Nephron progenitor cell (in vitro differentiated cells): ENCODE measurements at places on chromosomes 13 and 19.
A peak's percentile ranks its signal among the peaks of the same experiment; 100 is the strongest.

DNA sequence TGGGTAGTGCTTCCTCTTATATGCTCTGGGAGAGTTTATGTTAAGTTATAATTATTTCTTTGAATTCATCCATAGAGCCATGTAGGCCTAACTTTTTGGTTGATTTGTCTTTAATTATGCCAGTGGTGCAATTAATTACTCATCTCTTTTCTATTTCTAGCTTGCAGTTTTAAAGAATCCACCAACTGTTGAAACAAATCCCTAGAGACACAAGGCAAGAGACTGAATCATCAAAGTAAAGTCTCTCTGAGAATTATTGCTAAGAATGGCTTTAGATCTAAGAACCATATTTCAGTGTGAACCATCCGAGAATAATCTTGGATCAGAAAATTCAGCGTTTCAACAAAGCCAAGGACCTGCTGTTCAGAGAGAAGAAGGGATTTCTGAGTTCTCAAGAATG is 5.9 kb upstream of the ZNF551 start:
- no peak for DNase-seq

DNA sequence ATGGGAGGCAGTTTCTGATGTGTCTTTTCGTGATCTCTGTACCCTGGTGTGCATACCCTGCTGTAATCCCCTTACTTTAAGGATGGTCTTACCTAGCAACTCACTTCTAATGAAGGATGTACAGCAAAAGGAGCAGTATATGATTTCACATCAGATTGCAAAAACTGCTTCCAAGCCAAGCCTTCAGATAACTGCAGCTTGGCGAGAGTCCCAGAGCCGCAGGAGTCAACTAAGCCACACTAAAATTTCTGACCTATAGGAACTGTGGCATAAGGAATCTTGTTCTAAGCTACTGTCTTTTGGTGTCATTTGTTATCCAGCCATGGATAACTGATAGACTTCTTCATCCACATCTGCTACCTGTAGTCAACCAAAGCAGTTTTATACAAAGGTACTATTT is 496.7 kb downstream of the GPC6 start:
- no peak for DNase-seq

DNA sequence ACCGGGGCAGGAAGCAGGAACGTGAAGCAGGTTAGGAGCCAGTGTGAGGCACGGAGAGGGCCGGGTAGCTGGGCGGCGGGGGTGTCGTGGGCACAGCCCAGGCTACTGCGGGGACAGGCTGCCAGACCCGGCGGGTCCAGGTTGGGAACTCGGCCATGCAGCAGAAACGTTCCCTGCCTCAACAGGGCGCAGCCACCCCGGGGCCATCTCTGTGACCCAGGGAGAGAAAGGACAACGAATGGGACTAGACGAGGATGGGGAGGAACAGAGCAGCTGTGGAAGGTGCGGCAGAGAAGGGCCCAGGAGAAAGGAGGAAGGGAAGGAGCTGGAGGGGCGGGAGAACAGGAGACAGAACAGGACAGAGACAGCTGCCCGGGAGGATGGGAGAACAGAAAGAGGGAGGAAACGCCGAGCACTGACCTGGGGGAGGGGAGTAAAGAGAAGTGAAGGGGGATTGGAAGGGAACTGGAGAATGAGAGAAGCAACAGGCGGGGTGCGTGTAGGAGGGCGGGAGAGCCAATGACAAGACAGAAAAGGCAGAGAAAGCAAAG is 12.9 kb upstream of the GARIN5A start:
- no peak for DNase-seq

DNA sequence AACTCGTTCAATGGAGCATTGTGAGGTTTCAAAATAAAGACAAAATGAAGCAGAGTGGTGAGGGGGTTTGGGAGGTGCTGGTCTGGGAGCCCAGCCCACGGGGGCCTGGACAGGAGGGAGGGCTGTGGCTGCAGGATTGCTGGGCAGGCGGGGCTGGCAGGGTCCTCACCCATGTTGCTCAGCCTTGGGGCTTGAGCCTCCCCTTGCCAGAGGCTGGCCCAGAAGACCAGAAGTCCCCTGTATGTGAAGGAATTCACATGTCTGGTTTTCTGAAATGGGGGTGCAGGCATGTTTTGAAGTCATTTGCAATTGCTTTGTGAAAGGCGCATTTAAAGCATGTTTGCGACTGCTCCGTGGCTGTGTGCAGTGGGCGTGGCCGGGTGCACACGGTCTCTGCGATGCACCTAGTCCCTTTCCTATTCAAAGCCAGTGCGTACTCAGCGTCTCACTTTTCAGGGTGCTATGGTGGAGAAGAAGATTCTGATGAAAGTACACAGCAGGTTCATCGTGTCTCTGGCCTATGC is 2.3 kb downstream of the GRK1 start:
- DNase-seq, result no peak

DNA sequence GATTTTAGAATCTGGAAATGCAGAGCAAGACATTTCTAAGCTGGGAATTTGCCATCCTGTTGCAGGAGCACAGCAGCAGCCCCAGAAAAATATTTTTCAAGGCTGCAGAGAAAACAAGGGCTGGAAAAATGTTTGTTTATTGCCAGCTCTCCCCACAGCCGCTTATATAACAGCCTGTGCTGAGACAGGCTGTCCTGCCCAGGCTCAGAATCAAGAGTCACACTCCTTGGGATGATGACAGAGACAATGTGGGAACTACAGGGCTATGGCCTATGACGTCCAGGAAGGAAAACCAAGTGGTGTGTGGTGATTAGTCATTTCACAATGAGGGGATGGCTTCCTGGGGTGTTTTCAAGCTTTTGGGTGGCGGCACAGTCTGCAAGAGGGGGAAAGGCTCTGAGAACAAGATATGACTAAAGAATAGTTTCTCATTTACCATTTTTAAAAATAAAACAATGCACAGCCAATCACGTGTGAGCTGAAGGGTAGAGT is 136.3 kb upstream of the SERP2 start:
- no peak for DNase-seq

DNA sequence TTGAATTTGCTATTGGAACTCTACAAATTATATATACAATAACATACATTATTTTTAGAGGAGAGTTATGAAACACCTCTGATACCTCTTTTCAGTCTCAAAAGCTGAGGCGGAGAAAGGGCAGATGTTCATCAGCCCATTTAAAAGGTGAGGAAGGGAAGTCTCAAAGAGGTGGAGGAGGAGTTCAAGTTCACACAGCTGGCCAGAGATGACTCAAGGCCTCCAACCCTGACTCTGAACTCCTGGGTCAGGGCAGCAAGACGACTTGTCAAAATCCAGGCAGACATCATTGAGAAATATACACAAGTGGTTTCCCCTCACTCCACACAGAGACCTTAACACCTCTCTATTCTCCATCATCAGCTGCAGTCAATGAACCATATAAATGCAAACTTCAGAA is 2.1 kb downstream of the SIAH3 start:
- DNase-seq, result no peak

GRCh38 chr19:7547159-7547558 is 11.6 kb downstream of the PNPLA6 start:
- no peak for DNase-seq

GRCh38 chr13:19685034-19685433 is 51.6 kb downstream of the MPHOSPH8 start:
- DNase-seq, result no peak

GRCh38 chr13:51781246-51782022 is 22.5 kb downstream of the DHRS12 start:
- no peak for DNase-seq

DNA sequence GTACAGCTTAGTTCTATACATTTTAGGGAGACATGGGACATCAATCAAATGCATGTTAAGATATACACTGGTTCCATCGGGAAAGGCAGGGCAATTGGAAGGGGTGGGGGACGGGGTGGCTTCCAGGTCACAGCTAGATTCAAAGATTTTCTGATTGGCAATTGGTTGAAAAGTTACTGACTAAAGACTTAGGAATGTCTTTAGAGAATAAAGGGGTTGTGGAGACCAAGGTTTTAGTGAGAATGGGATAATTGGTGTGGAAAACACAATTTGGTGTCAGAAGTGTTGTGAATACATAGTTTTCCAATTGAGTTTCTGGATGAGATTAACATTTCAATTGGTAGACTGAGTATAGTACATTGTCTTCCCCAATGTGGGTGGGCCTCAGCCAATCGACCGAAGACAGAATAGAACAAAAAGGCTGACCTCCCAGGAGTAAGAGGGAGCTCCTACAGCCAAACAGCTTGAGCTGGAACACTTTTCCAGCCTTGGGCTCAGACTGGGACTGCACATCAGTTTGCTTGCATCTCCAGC is 988 bp upstream of the CCDC169 start:
- no peak for DNase-seq

DNA sequence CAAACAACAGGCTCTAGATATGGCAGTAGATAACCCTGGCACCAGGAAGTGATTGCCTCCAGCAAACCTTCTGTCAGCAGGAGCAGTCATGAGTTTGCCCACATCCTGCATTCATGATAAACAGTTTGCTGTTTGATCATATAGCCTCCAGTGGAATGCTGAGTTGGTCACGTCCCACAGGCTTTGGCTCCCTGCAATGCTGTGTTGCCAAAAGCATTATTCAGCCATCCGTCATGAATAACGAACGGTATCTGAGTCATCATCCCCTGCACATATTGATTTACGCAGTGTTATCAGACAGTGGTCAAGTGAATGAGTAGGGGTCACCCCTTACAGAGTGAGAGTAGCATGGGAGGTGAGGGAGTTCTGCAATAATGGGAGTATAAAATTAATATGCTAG is 21.9 kb upstream of the ZNF432 start:
- DNase-seq, result no peak

- DNase-seq, result no peak
Measured at GRCh38 chr13:47826471-47826870, 174.6 kb downstream of the SUCLA2 start.

DNA sequence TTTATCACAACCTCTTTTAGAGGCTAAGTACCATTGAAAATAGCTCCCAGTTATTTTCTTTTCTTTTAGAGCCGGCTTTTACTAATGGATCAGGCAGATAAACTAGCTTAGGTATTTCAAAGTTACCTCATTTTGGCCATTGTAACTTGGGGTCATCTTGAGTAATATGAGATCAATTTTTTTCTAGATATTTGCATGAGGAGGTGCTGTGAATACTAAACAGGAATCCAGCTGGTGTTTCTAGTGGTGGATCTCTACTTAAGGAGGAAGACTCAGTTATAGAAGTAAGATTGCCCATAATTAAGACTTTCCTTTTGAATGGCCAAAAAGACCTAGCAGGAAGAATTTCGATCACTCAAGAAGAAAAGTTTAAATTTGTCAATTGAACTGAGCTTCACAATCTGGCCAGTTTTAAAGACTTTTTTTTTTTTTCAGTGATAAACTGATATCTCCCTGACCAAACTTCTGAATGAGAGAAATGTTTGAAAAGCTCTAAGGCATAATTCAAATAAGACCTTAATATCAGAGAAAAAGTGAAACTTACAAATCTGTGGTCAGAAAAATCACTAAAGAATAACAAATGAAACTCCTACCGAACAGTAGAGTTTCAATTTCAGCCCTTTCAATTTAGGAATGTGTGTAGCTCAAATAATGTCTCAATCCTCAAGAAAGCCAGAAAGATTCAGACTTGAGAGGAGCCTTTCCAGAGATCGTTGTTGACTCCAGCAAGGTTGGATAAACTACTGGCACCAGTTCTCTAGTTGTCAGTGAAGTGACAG is 11.6 kb upstream of the NAA16 start:
- DNase-seq, result no peak

DNA sequence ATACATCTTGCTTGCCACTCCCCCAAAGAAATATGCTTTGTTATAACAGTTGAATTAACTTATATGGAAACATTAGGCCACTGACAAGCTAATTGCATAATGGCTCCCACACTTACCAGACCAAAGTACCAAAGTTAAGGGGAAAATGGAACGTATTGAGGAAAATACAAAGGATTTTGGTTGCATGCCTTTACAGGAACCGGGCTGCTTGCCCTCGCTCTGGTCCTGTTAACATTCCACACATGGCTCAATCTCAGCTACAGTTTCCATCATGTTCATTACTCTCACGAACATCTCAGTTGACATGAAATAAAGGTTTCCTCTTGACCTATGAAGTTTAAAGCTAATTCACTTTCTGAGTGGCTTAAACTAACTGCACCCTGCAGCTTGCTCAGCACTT is 220.7 kb upstream of the RXFP2 start:
- DNase-seq, result no peak

- no peak for DNase-seq
Measured at GRCh38 chr13:111327730-111328573, 7.5 kb downstream of the TEX29 start.

DNA sequence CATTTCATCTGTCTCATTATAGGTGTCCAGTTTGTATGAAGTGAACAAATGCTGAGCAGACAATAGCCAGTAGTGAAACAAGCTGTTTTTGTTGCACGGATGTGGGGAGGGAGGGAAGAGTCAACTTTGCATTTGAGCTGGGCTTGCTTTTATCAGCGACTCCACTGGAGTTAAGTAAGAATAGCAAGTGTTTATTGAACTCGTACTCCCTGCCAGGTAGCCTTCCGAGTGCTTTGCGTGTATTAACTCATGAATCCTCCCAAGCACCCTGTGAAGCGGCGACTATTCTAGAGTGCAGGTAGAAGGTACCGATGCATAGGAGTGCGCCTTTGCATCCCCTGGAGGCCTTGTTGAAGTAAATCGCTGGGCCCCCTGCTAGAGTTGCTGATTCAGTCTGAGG is 4.7 kb upstream of the ZNF444 start:
- no peak for DNase-seq

DNA sequence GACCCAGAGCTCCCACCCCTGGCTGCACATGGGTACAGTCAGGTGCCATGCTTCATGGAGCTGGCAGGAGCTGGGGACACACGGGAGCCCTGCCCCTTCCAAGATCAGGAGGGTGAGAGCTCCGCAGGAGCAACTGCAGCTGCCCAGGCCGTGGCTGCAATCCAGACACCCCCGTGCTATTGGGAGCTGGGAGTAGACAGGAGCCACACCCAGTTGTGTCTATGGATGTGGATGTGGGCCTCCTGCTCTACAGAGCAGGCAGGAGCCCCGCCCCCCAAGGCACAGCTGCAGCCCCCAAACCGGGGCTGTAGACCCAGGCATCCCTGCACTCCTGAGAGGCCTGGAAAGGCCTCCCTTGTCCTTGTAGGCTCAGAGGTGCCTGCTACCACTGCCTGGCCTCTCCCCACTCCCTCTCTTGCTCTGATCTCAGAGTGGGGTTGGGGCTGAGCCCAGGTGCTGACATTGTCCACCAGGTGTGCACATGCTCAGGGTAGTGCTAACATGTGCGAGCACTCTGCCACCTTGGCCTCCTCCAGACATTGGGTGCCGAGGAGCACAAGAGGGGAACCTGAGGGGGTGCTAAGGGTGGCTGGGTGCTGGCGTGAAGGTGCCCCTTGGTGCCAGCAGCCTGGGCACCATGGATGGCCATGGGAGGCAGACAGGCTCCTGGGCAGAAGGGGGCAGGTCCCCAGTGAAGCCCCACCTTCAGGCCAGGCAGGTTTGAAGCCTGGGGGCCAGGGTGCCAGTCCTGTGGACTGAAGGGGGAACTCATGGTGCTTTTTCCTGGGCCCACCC is 8.0 kb upstream of the BAX start:
- DNase-seq, result no peak

- DNase-seq, result no peak
Measured at GRCh38 chr13:33723365-33723764, 94.6 kb upstream of the RFC3 start.

GRCh38 chr13:52127783-52128702 is 830 bp downstream of the NEK5 start:
- DNase-seq, result peak; percentile 62
